Small intestine (tissue), 16 donors: ENCODE measurements at places on chromosomes 2 and 18.

GRCh38 chr2:26764078-26764887 is at the start of gene SLC35F6:
TSS of gene SLC35F6 (plus strand) at chr2:26764284. CDS start at chr2:26764350, 66 bp downstream.
- peak; percentile 83 for DNase-seq

GRCh38 chr2:1907291-1907690 is 163.0 kb upstream of the PXDN start:
- no peak for DNase-seq

DNA sequence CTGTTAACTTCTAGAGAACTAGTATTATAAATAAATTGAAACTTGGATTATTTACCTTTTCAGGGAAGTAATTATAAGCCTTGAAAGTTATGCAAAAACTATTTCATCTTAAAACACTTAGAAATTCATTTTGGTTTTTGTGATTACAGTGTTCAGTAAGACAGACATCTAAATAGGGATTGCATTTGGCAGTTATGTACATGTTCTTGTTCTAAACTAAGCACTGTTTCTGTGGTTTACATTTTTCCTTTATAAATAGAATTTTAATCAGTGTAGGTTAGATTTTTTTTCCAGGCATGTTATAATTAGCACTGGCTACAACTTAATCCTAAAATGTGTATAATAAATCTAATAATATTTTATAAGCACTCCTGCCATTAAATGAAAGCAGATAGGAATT is 35.0 kb downstream of the LCLAT1 start:
- no peak for DNase-seq

GRCh38 chr18:6920099-6920955 is 190.8 kb downstream of the ARHGAP28 start:
- DNase-seq, result peak; percentile 78

DNA sequence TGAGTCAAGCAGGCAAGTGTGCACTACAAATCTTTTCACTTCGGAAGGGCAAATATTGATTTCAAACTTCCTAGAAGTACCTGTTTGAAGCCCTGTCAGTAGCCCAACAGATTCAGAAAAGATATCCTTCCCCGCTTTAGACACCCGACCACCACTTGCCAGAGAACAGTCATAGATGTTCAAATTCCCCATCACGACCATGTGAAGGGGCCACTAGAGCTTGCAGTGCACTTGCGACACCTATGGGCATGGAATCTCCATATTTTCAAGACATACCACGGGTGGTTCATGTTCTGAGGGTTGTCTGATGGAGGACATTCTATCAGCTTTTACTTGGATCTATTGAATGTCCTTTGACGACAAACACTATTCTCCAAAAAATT is 23.8 kb downstream of the GNLY start:
- DNase-seq, result no peak

- DNase-seq, result no peak
These were observed 62.2 kb downstream of the OSBPL6 start for GRCh38 chr2:178256382-178257042.

GRCh38 chr18:52670896-52671295 is 330.9 kb downstream of the DCC start:
- DNase-seq, result peak; percentile 19

DNA sequence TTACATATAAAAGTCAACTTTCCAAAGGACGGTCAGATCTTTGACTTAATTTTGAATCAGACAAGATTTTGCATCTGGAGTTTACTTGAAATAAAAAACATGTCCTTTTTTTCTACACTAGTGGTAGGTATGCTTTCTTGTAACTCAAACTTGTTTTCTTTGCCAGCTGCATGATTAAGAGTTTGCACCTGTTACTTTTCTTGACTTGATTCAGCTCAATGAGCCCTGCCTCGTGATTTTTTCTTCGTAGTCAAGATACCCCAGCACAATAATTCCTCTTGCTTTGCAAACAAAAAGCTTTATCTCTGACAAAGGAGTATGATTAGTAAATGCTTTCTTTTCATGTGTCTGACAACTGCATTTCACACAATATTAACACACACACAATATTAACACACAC is 82.3 kb downstream of the FBXO15 start:
- no peak for DNase-seq

DNA sequence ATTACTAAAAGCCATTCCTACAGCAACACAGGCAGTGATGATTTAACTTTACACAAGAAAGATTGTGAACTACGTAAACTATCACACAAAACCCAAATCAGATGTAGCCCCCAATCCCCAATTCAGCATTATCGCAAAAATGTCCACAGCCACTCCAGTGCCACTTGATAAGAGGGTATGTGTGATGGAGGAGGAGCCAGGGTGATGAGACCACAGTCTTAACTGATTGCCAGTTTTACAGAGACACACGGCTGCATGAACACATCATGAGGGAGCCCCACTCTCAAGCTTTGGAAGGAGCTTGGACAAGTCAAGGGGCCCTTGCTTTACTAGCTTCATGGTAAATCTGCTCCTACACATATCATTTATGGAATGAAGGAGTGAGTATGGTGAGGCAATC is 116.0 kb downstream of the FAM161A start:
- no peak for DNase-seq

- no peak for DNase-seq
These were observed 53.8 kb upstream of the TMEM87B start for GRCh38 chr2:112001136-112001715.

- DNase-seq, result no peak
These were observed 331.4 kb upstream of the KLHL29 start for GRCh38 chr2:23053601-23054000.

- no peak for DNase-seq
These were observed 25.8 kb downstream of the CAPN13 start for GRCh38 chr2:30781451-30781850.

DNA sequence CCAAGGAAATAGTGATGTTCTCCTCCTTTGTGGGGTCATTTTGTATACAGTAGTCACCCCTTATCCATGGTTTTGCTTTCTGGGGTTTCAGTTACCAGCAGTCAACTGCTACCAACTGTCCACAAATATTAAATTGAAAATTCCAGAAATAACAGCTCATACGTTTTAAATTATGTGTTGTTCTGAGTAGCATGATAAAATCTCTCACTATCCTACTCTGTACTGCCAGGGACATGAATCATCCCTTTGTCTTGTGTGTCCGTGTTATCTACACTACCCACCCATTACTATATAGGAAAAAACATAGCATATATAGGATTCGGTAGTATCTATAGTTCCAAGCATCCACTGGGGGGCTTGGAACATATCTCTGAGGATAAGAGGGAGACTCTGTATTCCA is 120.9 kb upstream of the DCC start:
- DNase-seq, result no peak

GRCh38 chr2:10448576-10449485 is 704 bp upstream of the ODC1 start:
- DNase-seq, result peak; percentile 42

DNA sequence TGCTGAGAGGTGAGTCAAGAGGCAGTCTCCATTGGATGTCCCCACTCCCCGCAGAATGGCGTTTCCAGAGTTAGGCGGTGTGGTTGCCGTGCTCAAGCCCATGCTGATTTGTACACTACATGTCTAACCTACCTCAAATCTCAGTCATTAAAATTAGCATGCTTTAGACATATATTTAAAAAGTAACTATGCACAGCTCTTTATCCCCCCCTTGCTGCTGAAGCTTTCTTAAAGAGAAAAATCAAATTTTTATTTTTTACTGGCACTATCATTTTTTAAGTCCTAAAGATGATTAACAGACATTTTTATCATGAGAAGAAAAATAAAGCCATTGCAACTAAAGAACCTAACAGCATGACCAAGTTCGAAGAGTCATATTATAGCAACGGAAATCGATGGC is 42.9 kb downstream of the BOLA3 start:
- no peak for DNase-seq

DNA sequence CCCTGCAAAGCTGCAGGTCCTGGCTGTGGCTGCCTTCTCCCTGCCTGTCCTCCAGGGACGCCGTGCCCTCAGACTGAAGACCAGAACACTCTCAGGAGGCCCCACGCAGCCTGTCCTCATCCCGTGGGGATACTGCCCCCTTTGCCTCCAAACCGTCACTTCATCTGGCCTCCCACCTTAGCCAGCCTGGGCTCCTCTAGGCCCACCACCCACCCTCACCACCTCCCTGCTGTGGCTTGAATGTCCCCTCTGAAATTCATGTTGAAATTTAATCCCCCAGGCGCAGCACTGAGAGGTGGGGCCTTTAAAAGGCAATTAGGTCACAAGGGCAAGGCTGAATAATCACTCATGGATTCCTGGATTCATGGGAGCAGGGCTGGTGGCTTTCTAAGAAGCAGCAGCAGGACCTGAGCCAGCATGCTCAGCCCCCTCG is 198.2 kb downstream of the SEPTIN10 start:
- no peak for DNase-seq

- DNase-seq, result no peak
These were observed 190.6 kb downstream of the FHOD3 start for GRCh38 chr18:36488131-36488530.

- no peak for DNase-seq
These were observed 1257.4 kb upstream of the ZEB2 start for GRCh38 chr2:145777297-145777696.

DNA sequence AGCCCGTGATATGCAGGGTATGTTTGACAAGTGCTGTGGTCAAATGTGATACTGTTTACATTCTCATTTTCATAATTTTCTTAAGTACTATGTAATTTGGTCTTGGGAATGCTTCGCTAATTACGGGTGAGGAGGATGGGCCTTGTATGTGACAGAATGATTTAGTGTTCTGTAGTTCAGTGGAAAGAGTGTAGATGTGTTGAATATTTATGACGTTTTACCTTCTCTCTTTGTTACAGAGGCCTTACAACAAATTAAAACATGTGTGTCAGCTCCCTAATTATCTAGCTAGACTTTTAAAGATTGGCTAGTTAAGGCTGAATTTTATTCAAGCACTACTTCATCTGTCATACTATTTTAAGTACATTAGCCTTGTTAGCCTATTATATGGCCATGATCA is 10.6 kb upstream of the CHRNA1 start:
- no peak for DNase-seq

GRCh38 chr2:221567809-221568208 is 4.3 kb downstream of the EPHA4 start:
- DNase-seq, result no peak

- DNase-seq, result no peak
These were observed 45.6 kb upstream of the LPIN2 start for GRCh38 chr18:3058328-3059191.

GRCh38 chr2:100192825-100193224 is 50.4 kb upstream of the AFF3 start:
- no peak for DNase-seq

DNA sequence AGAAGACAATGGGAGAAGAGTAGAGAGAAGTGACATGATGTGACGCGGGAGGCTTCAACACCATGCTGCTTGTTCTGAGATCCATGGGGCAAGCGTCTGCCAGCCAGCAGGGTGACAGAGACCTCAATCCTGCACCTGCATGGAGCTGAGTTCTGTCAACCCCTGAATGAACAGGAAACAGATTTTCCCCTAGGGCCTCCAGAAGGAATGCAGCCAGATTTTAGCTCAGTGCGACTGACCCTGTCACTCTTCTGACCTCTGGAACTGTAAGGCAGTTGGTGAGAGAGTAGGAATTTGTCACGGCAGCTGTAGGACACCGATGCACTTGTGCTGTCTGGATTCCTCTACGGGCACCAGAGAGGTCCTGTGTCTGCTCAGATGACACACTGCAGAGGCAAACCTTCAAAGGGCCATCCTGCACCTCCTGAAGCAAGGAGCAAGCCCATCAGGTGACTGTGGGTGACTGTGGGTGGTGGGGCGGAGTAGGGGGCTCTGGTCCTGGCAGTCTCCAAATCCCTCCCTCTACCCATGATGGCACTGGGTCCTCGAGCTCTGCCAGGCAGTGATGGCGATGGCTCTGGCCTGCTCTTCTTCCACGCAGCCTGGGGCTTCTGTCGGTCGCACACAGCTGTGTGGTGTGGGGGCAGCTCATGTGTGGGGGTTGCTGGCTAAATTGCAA is 194.3 kb upstream of the TWIST2 start:
- DNase-seq, result no peak

DNA sequence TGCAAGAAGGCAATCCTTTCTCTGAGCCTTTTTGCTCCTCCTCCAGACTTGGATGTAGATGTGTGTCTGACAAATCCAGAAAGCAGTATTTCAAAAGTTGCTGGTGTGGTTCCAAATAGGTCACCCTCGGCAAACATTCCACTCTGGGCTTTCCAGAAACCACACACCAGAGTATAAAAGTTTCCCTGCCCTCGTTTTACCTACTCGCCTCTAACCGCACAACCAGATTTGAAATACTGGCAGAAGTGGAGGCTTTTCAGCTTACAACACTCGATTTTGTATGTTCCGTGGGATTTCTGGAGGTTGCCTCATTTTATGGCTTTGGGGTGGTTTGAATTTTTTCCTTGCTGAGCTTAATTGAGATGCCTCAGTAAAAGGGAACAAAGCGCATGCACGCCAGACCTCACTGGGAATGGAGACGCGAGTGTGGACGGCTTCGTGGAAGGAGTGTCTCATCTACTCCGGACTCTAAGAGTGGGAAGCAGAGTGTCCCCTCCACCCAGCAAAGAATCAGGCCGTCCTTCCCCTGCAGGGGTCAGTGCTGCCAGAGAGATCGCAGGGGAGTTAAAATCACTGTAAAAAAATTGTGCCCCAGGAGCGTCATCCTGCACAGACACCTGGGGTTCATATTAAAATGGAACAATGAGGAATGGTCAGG is 44.0 kb upstream of the RPL31 start:
- DNase-seq, result no peak

DNA sequence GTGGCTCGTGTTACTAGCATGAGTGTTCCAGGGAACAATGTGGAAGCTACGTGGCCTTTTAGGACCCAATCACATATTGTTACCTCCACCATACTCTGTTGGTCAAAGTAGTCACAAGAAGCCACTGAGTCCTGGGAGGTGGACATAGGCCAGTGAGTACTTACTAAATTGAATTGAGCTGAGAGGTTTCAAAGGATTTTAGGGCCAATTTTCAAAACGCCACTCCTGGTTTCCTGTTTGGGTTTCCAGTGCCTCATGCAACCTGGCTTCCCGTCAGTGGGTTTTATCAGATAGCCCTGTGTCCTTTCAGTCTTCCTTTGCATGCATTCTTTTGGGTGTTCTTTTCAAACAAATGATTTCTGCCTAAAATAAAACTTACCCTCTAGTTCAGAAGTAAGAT is 56.3 kb downstream of the FBLN7 start:
- DNase-seq, result no peak

GRCh38 chr2:102435741-102436140 is 12.8 kb downstream of the IL18RAP start:
- DNase-seq, result no peak

GRCh38 chr18:46369323-46369722 is 265.1 kb downstream of the HAUS1 start:
- no peak for DNase-seq

DNA sequence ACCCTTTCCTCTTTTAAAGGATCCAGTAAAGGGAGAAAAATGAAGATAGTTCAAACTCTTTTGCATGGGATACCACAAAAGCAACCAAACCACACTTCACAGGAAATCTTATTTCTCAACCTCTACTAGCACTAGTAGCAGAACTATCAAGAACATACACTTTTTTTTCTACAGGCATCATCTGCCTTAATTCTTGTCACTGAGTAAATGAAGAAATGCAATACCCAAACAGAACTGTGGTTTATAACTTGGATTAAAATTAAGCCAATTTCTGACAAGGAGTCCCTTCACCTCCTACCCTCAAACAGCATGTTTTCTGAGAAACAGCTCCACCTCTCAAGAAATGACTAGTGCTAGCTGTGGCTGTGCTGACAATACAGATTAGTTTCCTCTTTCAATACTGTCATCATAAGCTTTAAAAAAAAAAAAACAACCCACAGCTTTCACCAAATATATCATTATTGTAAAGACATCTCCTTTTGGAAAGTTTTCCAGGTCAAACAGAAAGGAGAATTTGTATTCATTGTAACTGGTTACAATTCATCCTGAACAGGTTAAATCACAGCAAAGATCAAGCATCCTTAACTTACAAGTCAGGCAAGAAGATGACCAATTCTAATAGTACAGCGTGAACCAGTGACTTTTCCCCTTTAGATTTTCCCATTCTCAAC is 44.4 kb downstream of the PTPN2 start:
- DNase-seq, result peak; percentile 49
